ENCODE measurements at places on chromosomes 11 and 22.

- no peak for DNase-seq
- H3K27ac ChIP-seq, result no peak overlapping the region
- H3K4me1 ChIP-seq, result no peaks in the 10 kb centered on the region
- H3K36me3 ChIP-seq, result no peaks in the 10 kb centered on the region
- no peaks in the 10 kb centered on the region for H3K27me3 ChIP-seq
These were observed 41.4 kb upstream of the ST14 start for GRCh38 chr11:130118165-130118564.

DNA sequence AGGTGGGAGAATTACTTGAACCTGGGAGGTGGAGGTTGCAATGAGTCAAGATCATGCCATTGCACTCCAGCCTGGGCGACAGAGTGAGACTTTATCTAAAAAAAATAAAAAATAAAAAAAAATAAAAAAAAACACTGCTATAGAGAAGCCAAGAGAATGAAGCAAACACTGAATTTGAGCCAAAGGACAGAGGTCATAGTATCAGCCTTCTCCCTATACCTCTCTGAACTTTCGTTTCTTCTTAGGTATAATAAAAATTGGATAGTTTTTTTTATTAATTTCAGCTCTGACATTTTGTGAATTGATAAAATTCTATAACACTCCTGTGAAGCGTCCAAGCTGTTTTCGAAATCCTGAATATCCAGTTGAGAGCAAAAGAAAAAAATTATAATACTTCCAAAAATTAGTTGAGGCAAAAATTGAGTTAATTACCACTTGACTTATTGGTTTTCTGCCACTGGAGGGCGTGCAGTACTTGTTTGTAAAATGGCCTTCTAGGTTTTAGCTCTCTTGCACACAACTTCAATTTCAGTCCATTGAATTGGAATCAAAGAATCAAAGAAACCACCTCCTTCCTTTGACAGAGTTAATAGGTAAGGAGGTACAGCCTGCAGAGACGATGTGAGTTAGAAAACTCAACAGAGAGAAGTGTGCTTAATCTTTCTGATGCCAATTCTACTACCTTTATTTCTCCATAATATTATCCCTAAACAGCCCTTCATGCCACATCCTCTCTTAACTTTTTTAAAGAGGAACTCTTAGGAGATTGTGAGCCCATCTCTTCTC lies 143.2 kb downstream of the BBOX1 start:
- no peaks in the 10 kb centered on the region for H3K36me3 ChIP-seq
- H3K4me1 ChIP-seq, result no peaks in the 10 kb centered on the region
- H3K4me3 ChIP-seq, result no peak overlapping the region
- DNase-seq, result peak; percentile 23

- no peak overlapping the region for H3K27ac ChIP-seq
- no peaks in the 10 kb centered on the region for H3K27me3 ChIP-seq
- H3K4me1 ChIP-seq, result peaks cover 29% of the 10 kb centered on the region
- DNase-seq, result no peak
- no peaks in the 10 kb centered on the region for H3K36me3 ChIP-seq
These were observed 45.0 kb downstream of the FBLN1 start for GRCh38 chr22:45547731-45548130.

- no peaks in the 10 kb centered on the region for H3K27me3 ChIP-seq
- H3K27ac ChIP-seq, result no peak overlapping the region
- no peak overlapping the region for H3K4me3 ChIP-seq
- no peak for DNase-seq
These were observed 22.0 kb upstream of the CD81 start for GRCh38 chr11:2355000-2355644.

DNA sequence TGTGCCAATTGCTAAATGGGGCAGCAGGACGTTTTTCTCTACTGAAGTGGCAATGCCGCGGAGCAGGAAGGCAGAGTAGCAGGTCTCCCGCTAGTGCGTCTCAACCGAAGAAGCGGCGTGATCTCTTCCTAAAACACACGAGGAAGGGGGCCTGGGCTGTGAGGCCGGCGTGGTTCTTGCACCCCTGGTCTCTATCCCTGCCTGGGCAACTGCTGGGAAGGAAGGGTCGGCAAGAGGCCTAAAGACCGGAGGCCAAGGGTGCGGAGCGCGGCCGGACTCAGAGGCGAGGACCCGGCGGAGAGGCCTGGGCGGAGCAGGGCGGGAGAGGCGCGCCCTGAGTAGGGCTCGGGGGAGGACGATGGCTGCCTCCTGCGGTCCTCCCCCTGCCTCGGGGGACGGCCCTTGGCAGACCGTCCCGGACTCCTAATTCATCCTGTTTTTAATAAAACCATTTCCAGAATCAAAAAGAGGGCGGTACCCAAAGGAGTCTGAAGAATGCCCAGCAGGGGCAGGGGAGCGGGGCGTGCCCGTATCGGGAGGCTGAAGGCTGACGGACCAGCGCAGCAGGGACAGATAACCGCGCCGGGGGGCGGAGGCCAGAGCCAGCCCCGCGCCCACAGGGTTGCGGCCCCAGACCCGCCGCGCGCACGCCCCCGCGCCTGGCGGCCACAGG lies 572 bp upstream of the APLP2 start:
- no peaks in the 10 kb centered on the region for H3K27me3 ChIP-seq
- peak; percentile 80 for DNase-seq
- peak overlapping the region; percentile 97 for H3K4me3 ChIP-seq
- H3K27ac ChIP-seq, result peak overlapping the region; percentile 94

- no peaks in the 10 kb centered on the region for H3K36me3 ChIP-seq
- no peak overlapping the region for H3K27ac ChIP-seq
- H3K4me1 ChIP-seq, result no peaks in the 10 kb centered on the region
- no peak overlapping the region for H3K4me3 ChIP-seq
These were observed 618.8 kb downstream of the TBC1D22A start for GRCh38 chr22:47381240-47381639.

Data from breast epithelium (tissue), 4 donors.